ENCODE measurements at places on chromosomes 4 and X.

DNA sequence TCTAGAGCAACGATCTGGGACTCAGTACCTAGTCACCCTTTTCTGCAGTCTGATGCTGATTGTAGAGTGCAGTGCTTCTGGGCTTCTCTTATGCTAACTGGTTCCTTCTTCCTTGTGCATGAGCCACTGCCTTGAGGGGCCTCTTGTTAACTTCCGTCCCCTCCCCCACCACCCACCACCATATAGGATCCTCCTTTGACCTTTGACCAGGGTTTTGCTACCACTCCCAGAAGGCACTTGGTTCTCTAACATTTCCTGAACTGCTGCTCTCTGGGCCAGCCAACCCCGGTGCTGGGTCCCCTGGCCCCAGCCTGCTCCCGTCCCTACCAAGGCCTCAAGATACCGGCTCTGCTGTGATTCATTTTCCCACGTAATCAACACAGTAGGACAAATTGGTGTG lies 104.6 kb upstream of the KLF3 start:
- no peak for DNase-seq

DNA sequence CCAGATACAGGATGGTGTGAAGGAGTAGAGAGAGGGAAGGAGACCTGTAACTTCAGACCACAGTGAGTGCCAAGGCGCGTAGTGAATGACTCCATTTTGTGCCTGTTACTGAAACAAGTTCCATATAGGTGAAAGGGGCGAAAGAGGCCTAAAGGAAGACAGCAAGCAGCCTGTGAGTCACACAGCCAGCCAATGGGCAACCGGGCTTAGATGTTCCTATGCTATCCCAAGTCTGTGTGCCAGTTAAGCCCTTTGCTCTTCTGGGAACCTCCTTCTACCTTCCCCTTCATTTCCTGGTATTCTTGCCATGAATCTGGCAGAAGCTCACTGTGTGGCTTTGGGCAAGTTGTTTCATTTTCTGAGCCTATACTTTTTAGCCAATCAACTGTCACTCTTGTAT lies 161.8 kb upstream of the LDB2 start:
- DNase-seq, result no peak

DNA sequence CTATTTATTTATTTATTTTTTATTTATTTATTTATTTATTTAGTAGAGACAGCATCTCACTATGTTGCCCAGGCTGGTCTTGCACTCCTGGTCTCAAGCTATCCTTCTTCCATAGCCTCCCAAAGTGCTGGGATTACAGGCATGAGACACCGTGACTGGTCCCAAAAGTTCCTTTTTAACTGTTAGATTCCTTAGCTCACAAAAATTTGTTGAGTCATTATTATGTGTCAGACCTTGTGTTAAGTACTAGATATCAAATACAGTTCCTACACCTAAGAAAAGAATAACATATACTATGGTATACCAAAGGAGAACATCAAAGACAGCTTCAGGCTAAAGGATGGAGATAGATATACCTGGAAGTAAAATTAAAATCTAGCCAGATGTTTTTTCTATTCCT lies 11.6 kb downstream of the FGA start:
- no peak for DNase-seq

- no peak for DNase-seq
Observed at GRCh38 chr4:126405369-126405982, 1090.7 kb downstream of the FAT4 start.

- no peak for DNase-seq
Observed at GRCh38 chr4:20487852-20488251, 212.4 kb upstream of the PACRGL start.

DNA sequence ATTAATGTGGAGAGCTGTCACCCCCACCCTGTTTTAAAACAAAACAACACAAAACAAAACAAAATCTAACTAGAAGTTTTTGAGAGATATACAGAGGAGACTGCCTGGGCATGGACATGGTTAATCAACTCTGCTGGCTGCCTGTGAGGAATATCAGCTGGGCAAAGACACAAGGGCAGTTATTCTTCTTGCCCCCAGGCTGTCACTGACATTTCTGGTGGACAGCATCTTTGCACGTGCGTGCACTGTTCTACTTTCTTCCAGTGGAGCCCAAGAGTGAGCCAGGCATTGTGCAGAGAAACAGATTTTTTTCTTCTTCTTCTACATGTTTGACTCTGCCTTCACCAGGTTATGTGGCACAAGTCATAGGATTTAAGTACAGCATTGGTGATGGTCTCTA lies 13.8 kb downstream of the IRS4 start:
- DNase-seq, result no peak

- DNase-seq, result no peak
Observed at GRCh38 chr4:140706276-140706625, 49.9 kb downstream of the TBC1D9 start.

DNA sequence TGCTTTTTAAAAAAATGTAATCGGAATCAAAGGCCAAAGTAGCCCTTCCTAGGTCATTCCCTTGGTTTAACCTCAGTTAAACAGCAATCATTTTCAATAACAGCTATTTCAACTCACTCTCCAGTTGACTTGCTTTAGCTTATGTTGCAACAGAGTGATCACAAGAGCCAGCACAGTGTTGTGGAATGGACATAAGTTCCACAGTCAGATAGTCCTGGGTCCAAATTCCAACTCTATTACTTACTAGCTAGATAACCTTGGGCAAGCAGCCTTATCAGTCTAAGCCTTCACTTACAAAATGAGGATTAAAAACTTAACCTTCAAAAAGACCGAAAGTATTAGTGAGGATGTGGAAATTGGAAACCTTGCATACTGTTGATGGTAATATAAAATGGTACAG lies 9.2 kb upstream of the GPC3 start:
- DNase-seq, result no peak

GRCh38 chr4:19026281-19026680 lies 1004.7 kb upstream of the LCORL start:
- no peak for DNase-seq

- no peak for DNase-seq
Observed at GRCh38 chr4:23533859-23534258, 356.0 kb downstream of the PPARGC1A start.
